ENCODE measurements at places on chromosomes 6 and 20. TPM values are rescaled to one million over a fixed set of nuclear protein-coding genes. Genes with fewer than 3 reads are reported as not detected.
A peak's percentile ranks its signal among the peaks of the same experiment; 100 is the strongest.

DNA sequence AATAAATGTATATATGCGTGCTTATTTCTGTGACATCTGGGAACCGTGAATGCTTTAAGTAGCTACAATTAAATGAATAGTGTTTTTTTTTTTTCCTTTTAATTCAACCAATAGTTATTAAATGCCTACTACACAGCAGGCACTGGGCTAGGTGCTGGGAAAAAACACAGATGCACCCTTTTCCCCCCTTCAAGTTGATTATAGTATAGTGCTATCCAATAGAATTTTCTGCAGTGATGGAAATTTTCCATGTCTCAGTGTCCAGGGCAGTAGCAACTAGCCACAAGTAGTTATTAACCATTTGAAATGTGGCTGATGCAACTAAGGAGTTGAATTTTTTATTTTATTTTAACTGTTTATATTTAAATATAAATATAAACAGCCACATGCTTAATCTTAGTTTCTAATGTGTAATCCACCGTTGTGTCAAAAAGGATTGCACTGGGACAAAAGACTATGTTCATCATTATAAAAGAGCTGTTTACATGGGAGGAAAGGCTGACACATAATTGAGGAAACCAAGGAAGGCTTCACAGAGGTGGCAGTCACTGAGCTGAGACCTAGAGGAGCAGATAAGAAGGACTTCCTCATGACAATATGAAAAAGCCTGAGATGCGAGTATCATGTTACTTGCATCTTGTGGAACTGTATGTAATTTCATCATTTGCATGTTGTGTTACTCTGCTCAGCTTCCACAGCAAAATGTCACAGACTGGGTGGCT is 261.2 kb upstream of the PLCB4 start:
- DNase-seq: no peak

GRCh38 chr6:55776113-55776512 is 99.3 kb downstream of the BMP5 start:
- no peak for DNase-seq

- DNase-seq: no peak
Observed at GRCh38 chr20:57695940-57696339, 13.9 kb downstream of the PMEPA1 start.

GRCh38 chr6:3844097-3844463 is 5.1 kb upstream of the FAM50B start:
- DNase-seq: no peak

- DNase-seq: no peak
Observed at GRCh38 chr6:31479933-31480535, 17.9 kb upstream of the MICB start.

- no peak for DNase-seq
Observed at GRCh38 chr6:160238278-160238711, 20.3 kb downstream of the SLC22A2 start.

GRCh38 chr6:122817766-122818165 is 28.7 kb downstream of the SMPDL3A start:
- DNase-seq: no peak

- DNase-seq: no peak
Observed at GRCh38 chr6:131949620-131949908, 1.6 kb downstream of the CCN2 start.

DNA sequence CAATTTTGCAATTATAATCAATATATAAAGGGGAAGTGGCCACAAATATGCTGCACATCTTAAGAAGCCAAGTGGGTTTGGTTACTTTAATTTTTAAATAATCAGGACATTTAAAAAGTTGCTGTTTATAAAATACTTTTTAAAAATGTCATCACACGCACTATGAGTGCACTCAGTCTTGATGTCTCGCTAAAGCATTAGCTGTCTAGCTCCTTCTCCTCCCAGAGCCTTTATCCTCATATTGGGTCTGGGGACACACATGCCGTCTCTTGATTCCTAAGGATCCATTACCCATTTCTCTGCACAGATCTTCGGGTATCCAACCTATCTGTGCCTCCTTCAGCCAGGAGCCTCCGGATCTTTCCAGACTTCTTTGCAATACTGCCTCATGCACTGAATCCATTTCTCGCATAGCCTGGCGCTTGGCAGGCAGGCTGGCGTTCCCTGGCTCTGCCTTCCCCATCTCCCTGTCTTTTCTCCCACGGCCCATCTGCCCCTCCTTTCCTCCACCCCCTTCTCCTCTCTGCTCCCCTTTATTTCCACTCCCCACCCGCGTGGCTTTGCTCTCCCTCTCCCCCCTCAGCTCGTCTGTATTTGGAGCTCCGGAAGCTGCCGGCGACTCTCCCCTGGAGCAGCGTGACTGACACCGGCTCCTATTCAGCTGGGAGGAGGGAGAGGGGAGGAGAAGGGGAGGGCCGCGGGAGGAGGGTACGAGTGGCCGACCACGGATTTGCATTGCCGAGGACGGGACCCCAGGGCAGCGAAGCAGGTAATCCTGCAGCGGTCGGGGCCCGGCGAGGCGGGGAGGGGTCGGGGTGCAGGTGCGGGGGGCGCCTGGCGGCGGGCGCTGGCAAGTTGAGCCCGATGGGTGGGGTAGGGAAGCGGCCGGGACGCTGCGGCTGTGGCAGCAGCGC is at the start of gene CAP2:
Gene CAP2 (plus strand): TSS at position 618 of the 914 bp plus-strand sequence. CDS start 27,961 bp downstream, outside the sequence.
- peak; percentile 81 for DNase-seq

DNA sequence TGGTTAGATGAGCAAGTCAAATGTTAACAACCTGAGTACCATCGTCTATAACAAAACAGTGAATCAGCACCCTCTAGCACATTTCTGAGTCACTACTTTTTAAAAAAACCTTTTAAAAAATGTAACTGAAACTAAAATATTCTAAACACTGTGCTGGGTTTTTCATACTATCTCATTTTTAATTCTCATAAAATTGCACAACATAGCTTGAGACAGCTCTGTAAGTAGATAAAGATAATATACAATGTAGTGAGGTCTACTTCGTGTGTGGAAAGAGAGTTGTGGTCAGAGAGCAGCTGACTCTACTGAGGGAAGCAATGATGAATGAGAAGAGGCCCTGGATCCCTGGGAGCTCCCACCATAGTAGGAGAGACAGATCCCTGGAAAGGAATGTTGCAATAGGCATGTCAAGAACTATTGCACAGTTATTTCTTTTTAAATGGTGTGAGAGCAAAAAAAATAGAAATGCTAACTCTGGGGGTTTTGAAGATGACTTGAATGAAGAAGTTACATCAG is 13.6 kb upstream of the CALHM6 start:
- no peak for DNase-seq

DNA sequence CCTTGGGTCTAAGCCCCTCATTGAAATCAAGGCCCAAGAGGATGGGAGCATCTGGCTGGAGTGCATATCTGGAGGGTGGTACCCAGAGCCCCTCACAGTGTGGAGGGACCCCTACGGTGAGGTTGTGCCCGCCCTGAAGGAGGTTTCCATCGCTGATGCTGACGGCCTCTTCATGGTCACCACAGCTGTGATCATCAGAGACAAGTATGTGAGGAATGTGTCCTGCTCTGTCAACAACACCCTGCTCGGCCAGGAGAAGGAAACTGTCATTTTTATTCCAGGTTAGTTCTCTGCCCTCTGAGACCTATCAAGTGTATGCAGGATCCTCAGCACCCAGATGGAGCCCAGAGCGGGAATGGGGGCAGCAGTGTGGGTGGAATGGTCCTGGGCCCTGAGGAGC is 5.1 kb downstream of the BTN2A2 start:
- DNase-seq: no peak

GRCh38 chr20:38970302-38970701 is 8.2 kb downstream of the DHX35 start:
- DNase-seq: no peak

LAMA2 gene
- total RNA-seq: 119 TPM

BPIFA1 gene
- not detected for total RNA-seq

CFAP206 gene
- 0.11 TPM for total RNA-seq

PDE7B gene
- total RNA-seq: 18.7 TPM

MUC21 gene
- total RNA-seq: not detected

HELZ2 gene
- 12.8 TPM for total RNA-seq

RAD21L1 gene
- not detected for total RNA-seq

SAMD3 gene
- 0.95 TPM for total RNA-seq

PPP1R14C gene
- 129 TPM for total RNA-seq

XKR7 gene
- total RNA-seq: not detected

Measured in Right ventricle myocardium inferior (tissue), 1 donor.